ENCODE measurements at places on chromosomes 2 and 18. TPM values are rescaled to one million over a fixed set of nuclear protein-coding genes. Genes with fewer than 3 reads are reported as not detected.

The SLC40A1 gene
- total RNA-seq: 3.0 TPM

The KIAA2012 gene
- total RNA-seq: not detected

The IRS1 gene
- 4.0 TPM for total RNA-seq

The ERLEC1 gene
- 57.4 TPM for total RNA-seq

The DYSF gene
- total RNA-seq: 300 TPM

The BIRC6 gene
- 64.1 TPM for total RNA-seq

The ABCG8 gene
- not detected for total RNA-seq

The ST8SIA5 gene
- total RNA-seq: 0.24 TPM

The ENOSF1 gene
- 12.9 TPM for total RNA-seq

The VWC2L gene
- total RNA-seq: not detected

The BOLL gene
- total RNA-seq: not detected

The KIF1A gene
- 1.2 TPM for total RNA-seq

The ESPNL gene
- total RNA-seq: 0.53 TPM

The AQP12A gene
- not detected for total RNA-seq

The YES1 gene
- 180 TPM for total RNA-seq

The SLC16A14 gene
- total RNA-seq: 1.1 TPM

The YPEL5 gene
- total RNA-seq: 91.5 TPM
